Hepatic stellate cell (primary cell): ENCODE measurements at places on chromosomes 16 and 17.

DNA sequence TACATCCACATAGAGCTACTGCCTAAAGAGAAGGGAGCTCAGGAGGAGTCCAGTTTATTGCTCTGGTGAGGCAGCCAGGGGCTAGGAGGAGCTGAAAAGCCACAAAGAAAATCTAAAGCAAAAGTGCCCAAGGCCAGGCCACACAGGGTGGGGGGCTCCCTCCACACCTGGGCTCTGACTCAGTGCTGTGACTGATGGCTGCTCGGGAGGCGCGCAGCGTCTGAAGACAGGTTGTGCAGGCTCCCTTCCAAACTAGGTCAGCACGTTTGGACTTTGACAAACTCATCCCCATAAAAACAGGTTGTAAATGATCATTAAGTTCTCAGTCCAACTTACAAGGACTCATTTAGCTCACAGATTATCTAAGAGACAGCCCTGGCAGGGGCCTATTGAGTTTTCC is 22.2 kb upstream of the LCMT1 start:
- no peak for DNase-seq

- DNase-seq, result no peak
Measured at GRCh38 chr16:82954224-82954929, 327.6 kb downstream of the CDH13 start.

DNA sequence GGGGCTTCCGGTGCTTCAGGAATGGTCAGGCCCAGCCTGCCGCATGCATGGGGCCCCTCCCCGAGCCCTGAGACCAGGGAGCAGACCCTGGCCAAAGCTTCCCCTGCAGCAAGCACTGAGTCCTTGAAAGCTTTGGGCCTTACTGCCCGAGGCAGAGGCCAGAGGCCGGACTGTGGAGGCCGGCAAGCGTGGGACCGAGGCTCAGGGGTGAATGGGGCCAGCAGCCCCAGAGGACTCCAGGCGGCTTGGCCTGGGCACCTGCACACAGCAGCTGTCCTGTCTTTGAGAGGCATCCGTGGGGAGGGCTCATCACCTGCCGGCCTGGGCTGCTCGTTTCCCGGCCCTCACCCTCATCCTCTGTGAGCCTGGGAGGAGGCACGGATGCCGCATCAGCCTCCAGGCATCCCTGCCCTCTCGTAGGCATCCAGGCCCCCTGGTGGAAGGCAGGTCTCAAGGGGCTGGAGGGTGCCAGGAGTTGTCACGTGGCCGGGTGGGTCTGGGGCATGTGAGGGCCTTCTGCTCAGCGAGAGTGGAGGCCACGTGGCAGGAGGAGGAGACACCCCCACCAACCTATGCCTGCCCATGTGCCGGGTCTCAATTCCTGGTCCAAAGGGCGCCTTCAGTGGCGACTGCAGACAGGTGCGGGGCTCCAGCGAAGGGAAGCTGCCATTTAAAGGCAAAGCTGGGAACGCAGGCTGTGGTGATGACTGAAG is 31.4 kb downstream of the CACNA1H start:
- no peak for DNase-seq

- peak; percentile 87 for DNase-seq
Measured at GRCh38 chr16:30005341-30006094, 5.3 kb downstream of the DOC2A start.

DNA sequence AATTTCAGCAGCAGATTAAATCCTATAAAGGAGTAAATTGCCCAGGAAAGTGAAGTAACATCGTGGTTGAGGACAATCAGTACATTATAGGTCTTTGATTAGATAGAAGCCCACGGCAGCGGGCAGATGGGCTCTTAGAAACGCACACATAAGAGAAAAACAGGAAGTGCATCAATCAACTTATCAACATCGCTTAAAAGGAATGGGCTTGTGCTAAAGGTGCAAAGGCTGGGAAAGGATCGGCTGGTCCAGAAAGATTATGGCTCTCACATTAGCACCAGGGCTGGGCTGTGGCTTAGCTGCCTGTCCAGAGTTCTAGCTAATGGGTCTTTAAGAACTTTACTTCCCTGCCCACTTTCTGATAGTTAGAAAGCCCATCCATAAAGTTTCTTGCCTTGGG is 292.0 kb upstream of the TNRC6C start:
- no peak for DNase-seq

DNA sequence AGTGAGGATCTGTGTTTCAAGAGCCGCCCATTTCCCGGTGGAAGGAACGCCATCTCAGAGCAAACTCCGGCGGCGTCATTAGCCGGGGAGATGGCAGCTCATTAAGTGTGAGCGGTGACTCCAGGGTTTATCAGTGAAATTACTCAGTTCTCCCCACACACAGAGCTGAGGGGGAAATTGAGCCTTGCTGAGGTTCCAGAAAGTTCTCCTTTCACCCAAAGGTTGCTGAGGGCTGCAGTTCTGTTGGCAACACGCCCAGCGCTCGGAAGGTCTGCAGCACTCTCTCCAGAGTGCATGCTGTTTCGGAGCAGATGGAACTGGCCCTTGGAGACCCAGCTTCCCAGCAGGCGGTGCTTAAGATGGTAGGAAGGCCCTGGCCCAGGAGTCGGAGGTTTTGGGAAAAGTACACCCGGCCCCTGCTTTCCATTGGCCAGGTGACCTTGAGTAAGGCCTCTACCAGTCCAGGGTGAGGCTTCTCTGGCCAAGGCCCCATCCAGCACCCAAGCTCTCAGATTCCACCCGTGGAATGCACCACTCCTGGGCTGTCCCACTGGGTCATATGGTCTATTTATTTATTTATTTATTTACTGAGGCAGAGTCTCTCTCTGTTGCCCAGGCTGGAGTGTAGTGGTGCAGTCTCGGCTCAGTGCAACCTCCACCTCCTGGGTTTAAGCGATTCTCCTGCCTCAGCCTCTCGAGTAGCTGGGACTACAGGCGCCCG is 167.7 kb upstream of the CIBAR2 start:
- no peak for DNase-seq

- DNase-seq, result no peak
Measured at GRCh38 chr16:72845322-72846020, 202.5 kb downstream of the ZFHX3 start.

- DNase-seq, result no peak
Measured at GRCh38 chr17:77387891-77388290, 247.1 kb downstream of the SEC14L1 start.

- DNase-seq, result peak; percentile 91
Measured at GRCh38 chr17:44906010-44906646, 6.9 kb upstream of the EFTUD2 start.

DNA sequence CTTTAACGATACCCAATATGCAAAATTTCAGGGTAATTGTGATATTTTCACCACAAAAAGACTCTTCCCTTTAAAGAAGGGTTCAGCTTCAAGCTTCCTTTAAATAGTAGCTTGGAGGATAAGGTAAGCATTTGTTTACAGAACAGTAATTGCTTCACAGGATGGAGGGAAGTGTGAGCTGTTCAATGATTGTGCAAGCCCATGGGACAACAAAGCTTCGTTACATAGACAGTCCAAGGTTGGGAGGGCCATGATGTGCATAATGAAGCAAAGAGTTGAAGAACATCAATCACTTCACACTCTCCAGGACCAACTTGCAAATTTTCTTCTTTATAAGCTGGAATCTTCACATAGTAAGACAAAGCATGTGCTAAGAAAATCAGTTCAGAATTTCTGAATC is 145.0 kb upstream of the ASIC2 start:
- no peak for DNase-seq

GRCh38 chr16:14494396-14494966 is 135.6 kb downstream of the PARN start:
- DNase-seq, result no peak

- DNase-seq, result no peak
Measured at GRCh38 chr17:38448208-38448771, 20.0 kb downstream of the ARHGAP23 start.

- DNase-seq, result no peak
Measured at GRCh38 chr16:89584768-89585549, 9.4 kb downstream of the CPNE7 start.

GRCh38 chr17:48728232-48729231 is at the start of gene HOXB13:
HOXB13 (minus strand) TSS chr17:48728750; CDS start chr17:48728593, 157 bp downstream.
- DNase-seq, result no peak

- no peak for DNase-seq
Measured at GRCh38 chr17:29214215-29215146, 32.2 kb upstream of the CRYBA1 start.

DNA sequence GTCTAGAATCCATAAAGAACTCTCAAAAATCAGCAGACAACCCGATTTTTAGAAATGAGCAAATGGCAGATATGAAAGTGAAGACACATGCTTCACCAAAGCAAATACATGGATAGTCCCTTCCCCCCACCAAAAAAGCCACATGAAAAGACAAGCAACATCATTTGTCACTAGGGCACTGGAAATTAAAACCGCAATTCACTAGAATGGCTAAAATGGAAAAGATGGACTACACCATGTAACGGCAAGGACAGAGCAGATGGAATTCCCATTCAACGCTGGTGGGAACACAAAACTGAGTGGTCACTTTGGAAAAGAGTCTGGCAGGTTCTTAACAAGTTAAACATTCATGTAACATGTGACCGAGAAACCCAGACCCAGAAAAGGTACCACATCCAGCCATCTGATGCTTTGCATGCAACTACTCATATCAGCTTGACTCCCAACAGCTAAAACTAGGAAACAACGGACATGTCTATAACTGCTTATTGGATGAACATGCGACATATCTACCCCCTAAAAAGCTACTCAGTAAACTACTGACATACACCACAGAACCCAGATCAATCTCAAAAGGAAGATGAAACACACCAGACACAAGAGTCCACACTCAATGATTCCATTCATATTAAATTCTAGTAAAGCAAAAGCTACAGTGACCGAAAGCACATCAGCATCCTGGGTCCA is 132.6 kb downstream of the ZNF778 start:
- DNase-seq, result no peak

DNA sequence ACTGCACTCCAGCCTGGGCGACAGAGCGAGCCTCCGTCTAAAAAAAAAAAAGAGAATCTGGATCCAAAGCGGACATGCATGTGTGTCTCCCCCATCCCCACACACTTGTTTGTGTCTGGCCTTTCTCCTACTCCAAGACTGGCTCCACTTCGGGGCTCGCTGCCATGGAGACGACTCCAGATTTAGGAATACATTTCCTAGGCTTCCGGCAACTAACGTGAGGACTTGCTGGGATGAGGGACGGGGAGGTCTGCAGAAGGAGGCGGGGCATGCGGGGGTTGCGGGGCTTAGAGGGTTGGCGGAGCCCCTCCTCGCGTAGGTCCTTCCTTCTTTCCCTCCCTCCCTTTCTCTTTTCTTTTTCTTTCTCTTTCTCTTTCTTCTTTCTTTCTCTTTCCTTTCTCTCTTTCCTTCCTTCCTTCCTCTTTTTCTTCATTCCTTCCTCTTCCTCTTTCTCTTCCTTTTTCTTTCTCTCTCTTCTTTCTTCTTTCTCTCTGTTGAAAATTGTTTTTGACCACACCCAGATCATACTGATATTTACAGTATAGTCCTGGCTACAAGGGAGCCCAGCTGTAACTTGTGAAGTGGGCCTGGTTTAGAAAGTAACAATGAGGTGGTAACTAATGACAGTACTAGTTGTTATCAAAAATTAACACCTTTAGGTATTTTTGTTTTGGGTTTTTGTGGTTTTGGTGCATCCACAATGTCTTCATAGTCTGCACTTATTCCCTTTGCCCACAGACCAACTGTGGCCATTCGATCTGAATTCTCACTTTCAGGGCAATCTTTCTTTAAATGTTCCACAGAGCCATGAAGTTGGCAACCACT is 25.2 kb downstream of the MIS12 start:
- peak; percentile 41 for DNase-seq

GRCh38 chr16:85082173-85083050 is 29.9 kb downstream of the CIBAR2 start:
- no peak for DNase-seq

- no peak for DNase-seq
Measured at GRCh38 chr17:65226227-65226626, 89.1 kb downstream of the RGS9 start.

- DNase-seq, result peak; percentile 20
Measured at GRCh38 chr17:19672009-19672750, 23.6 kb downstream of the ALDH3A2 start.

DNA sequence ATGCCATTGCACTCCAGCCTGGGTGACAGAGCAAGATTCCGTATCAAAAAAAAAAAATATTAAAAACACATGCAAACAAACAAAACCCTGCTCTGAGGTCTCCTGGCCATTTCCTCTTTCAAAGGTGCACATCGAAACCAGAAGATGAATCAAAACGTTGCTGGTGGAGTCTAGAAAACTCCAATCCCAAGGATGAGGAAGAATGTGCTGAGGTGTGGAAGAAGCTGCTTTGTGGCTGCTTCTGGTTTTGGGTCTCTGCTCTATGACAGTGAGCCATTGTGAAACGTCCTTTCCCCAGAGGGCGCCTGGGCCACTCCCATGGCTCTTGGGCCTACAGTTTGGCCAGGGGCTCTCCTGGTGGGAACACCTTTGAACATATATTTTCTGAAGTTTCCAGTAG is 112.6 kb downstream of the IRF8 start:
- DNase-seq, result no peak

- peak; percentile 53 for DNase-seq
Measured at GRCh38 chr17:7704601-7705268, at the start of gene EFNB3. EFNB3 (plus strand) TSS chr17:7705202; CDS start chr17:7705599, 397 bp downstream.
